ENCODE measurements at places on chromosomes 7 and 10.

GRCh38 chr10:103784089-103784488 lies 71.3 kb downstream of the SH3PXD2A start:
- DNase-seq: no peak

DNA sequence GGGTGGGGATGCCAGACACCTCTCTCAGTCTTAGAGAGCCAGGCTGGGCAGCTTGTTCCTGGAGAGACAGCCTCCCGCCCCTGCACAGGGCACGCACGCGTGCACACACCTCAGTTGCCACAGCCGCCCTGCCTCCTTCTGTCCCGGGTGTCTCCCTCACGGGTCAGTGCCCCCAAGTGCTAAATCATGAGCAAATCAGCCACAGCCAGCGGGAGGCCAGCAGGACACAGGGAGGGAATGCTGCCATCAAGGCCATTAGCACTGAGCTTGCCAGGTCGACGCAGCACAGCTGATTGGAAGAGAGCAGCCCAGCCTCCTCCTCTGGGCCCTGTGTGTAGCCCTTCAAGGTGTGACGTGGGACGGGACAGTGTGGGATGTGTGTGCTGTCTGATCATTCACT lies 130.4 kb downstream of the CDH23 start:
- DNase-seq: no peak

GRCh38 chr10:26435852-26436251 lies 2.3 kb upstream of the APBB1IP start:
- DNase-seq: no peak

GRCh38 chr7:608361-608760 lies 88.7 kb upstream of the PDGFA start:
- no peak for DNase-seq

GRCh38 chr10:44716470-44717015 lies 194.6 kb upstream of the TMEM72 start:
- DNase-seq: no peak

- no peak for DNase-seq
Observed at GRCh38 chr7:103119791-103120291, 29.1 kb downstream of the NAPEPLD start.

DNA sequence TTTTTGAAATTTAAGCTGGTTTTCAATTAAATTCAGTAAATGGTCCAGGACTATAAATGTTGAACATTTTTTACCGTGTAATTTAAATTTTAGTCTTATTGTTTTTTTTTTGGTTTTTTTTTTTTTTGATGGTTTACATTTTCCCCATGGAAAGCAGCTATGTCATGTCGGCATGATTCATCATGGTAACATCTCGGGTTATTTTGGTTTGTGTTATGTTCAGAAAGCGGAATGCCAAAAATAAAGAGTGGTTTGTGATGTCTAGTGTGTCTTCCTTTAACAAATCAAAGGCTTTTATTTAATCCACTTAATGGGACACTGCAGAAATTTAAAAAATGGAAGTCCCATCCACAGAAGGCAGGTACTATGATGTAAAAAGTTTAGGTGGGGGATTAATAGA lies 58.5 kb downstream of the TRUB1 start:
- DNase-seq: no peak

DNA sequence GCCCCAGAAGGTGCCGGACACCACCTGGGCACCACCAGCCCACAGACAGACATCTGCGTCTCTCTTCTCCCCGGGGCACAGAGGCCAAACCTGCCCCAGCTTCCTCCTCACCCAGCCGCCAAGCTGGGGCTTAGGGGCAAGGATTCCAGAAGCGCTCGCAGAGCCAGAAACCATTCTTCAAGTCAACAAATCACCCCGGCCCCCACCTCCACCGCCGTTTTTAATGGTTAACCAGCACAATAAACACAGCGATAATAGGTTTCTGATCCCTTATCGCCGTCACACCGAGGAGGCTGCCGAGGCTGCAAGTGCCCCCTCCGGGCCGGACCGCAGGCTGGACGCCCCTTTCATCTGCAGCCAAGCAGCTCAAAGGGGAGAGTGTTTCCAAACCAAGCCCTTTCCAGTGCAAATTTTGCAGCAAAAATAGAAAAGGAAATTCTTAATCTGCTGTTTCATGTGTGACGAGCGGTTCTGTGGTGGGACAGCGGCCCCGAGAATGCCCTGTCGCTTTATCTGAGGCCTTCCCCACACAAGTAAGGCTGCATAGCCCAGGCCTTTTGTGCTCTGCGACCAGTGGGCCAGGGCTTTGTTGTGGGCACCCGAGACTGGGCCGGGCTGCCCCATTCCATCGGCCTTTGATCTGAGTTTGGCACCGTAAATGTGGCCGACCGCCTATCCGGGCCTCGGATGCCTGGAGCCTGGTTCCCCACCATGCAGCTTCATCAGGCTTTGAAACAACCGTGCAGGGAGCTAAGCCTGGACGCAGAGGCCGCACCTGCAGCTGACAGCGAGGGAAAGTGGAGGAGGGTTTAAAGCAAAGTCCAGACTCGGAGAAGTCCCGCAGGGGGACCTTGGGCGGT lies 83.2 kb downstream of the FOXL3 start:
- no peak for DNase-seq

DNA sequence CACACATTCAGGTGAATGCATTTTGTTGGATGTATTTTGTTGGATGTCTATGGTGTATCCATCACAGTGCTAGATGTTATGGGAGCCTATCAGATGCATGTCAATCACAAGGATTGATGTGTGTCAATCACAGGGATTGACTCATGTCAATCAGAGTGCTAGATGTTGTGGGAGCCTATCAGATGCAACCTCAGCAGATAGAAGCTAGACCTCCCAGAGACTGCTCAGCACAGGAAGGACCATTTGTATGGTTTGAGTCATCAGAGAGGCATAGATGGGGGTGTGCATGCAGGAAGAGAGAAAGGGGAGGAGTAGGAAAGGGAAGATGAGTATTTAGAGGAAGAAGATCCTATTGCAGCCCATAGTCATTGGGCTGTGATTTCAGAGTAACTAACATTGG lies 48.3 kb upstream of the PITRM1 start:
- no peak for DNase-seq

DNA sequence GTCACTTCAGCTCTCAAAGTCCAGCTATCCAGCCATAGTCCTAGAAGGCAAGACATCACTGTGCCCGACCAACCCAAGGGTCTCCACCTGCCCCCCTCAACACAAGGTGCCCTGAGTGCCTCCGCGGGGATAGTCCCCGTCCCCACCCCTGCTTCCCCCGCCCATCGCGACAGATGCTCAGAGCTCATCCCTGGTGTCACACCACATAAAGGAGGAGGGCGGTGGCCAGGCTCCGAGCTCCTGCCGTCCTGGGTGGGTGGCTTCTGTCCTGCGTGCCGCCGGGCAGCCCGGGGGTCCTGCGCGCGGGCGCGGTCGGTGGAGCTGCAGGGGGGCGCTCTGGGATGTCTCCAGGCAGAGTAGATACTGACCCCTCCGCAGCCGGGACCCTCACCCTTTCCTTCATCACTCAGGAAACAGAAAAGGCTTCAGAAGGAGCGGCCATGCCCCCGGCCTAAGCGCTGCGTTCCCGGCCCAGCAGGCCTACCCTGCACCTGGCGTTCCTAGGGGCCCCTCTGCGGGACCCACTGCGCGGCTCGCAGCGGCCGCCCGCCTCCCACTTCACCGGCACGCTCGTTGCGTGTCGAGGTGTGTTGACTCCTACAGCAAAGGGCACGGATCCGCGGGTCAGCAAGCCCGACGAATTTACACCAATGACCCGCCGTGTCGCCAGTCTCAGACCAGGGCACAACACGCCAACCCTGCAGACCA lies 53.4 kb downstream of the ALOX5 start:
- DNase-seq: no peak

DNA sequence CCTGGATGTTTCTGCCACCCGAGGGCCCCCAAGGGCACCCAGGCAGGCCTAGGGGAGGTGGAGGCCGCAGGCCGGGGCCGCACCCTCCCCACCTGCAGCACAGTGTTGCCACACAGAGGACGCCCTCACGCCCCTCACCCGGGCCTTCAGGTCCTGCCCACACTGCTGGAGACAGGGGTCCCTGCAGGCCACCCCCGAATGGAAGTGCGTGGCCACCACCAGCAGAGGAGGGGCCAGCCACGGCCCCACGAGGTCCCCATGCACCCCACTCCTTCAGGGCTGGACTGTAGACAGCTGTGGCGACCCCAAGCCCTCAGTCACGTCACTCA lies 35.4 kb downstream of the ADAP1 start:
- DNase-seq: no peak

- DNase-seq: no peak
Observed at GRCh38 chr10:128739930-128740329, 613.7 kb upstream of the MKI67 start.

DNA sequence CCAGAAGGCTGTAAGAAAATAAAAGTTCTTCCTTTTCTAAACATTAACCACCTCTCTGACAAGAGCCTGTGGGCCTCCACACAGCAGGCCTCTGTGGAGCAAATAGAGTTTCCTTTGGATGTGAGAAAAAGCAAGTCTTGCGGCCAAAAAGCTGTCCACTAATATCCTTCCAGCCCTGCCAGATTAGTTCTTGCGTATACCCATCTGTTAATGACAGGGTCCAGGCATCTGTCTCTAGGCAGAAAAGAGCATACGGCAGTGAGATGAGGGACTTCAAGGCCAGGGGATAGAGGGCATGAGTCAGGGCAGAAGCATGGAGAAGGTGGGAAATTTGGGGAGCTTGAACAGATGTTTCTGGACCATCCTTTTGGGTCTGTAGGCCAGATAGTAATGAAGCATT lies 164.9 kb downstream of the NSUN6 start:
- DNase-seq: no peak

DNA sequence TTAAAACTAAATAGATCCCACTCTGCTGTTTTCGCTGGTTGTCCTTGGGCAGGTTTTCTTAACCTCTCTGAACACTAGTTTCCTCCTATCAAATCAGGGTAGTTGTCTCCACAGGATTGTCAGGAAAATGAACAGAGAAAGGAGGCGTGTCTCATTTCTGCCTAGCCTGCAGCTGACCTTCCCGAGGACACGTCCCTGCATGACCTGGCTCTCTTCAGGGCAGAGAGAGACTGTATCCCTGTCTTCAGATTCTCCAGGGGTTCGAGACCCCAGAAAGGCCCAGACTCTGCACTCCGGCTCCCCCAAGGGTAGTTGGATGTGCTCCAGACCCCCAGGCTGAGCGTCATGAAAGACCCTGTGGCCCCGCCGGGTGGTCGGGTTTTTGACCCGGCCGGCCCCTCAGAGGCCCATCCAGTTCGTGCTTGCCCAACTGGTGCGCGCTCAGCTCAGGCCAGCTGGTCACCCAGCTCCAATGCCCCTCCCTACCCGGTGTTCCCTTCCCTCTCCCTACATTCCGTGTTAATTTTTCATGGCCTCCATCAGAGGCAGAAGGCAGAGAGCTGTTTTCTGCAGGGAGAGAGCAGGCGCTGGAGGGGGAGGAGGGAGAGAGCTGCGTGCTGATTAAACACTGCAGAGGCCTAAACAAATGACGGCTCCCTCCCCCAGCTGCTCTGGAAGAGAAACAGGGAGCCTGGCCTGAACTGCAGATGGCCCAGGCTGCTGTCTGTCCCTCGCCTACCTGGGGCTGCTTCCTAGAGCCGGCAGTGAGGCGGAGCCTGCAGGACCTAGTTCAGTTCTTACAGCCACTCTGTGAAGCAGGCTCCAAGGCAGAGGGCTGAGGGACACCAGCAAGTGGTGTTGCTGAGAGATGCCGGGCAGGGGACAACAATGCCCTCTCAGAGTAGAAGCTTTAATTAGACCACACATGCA lies 86.2 kb upstream of the PPIF start:
- no peak for DNase-seq

DNA sequence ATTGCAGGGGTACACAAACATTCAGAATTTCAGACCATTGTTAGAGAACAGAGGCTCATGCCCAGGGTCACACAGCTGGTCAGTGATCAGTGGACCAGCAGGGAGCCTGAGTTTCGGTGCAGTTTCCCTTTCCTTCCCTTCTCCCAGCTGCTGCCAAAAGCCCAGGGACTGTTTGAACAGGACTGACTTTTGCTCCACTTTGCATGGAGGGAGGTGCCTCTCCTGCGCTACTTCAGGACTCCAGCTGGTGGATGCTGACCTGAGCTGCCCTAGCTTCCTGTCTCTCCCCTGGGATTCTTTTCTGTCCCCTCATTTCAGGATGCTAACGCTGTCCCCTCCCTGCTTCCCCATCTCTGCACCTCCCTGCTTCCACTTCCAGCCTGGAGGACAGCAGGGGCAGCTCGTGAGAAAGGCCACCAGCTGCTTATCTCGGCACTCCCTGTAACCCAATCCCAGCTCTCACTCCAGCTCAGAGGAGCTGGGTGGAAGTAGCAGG lies 14.5 kb downstream of the SH2D4B start:
- no peak for DNase-seq

- peak; percentile 95 for DNase-seq
Observed at GRCh38 chr7:5694221-5694754, 87.2 kb downstream of the RNF216 start.

- DNase-seq: no peak
Observed at GRCh38 chr7:101902680-101903514, 85.5 kb downstream of the CUX1 start.

- no peak for DNase-seq
Observed at GRCh38 chr7:42993038-42993437, 60.9 kb downstream of the MRPL32 start.

DNA sequence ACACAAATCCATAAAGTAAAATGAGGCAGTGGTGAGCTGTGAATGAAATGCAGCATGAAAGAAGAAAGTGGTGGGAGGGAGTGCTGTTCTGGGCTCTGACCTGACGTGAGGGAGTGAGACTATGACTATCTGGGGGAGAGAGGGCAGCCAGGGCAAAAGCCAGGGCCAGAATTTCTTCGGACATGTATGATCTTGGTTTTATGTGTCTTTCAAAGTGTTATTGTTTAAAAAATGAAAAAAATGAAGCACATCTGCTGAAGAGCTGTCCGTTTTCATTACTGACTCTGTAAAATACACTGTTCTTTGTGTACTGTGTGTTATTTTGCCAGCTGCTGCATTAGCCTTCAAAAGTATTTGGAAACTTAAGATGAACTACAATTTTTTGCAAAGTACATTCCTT lies 70.2 kb upstream of the KLF14 start:
- no peak for DNase-seq

DNA sequence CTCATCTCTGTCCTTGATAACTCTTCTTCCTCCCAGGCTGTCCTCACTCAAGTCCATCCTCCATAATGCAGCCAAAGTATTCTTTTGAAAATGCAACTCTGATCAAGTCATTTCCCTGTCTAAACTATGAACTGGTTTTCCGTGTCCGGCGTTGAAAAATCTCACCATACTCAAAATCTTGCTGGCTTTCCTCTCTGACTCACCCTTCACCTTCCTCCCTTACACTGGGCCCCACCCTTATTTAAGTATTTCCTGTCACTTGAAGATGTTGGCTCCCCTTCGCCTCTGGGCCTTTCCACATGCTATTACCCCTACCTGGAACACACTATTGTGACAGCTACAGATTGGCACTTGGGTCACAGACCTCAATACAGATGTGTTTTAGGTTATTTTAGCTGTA lies 515.6 kb downstream of the INHBA start:
- DNase-seq: no peak
